ENCODE measurements at places on chromosomes 3 and 15.

DNA sequence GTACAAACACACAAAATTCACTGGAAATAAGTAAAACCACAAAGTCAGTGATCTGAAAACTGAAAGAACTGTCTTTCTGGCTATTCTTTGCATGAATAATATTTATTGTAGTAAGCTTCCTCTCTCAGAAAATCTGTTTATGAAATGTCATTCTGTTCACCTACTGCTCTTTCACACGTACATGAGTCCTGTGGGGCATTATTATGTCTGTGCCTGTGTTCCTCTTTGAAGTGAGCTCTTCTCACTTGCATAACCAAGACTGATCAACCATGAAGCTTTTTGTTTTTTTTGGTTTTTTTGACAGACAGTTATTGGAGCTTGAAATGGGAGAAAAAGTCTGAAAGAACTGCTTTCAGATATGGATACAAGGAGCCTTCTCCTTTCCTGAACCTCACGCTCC, 195.8 kb downstream of the PLCH1 start:
- no peak for DNase-seq
- H3K4me3 ChIP-seq = no peak overlapping the region
- H3K27ac ChIP-seq = no peak overlapping the region
- no peaks in the 10 kb centered on the region for H3K4me1 ChIP-seq
- no peaks in the 10 kb centered on the region for H3K36me3 ChIP-seq

DNA sequence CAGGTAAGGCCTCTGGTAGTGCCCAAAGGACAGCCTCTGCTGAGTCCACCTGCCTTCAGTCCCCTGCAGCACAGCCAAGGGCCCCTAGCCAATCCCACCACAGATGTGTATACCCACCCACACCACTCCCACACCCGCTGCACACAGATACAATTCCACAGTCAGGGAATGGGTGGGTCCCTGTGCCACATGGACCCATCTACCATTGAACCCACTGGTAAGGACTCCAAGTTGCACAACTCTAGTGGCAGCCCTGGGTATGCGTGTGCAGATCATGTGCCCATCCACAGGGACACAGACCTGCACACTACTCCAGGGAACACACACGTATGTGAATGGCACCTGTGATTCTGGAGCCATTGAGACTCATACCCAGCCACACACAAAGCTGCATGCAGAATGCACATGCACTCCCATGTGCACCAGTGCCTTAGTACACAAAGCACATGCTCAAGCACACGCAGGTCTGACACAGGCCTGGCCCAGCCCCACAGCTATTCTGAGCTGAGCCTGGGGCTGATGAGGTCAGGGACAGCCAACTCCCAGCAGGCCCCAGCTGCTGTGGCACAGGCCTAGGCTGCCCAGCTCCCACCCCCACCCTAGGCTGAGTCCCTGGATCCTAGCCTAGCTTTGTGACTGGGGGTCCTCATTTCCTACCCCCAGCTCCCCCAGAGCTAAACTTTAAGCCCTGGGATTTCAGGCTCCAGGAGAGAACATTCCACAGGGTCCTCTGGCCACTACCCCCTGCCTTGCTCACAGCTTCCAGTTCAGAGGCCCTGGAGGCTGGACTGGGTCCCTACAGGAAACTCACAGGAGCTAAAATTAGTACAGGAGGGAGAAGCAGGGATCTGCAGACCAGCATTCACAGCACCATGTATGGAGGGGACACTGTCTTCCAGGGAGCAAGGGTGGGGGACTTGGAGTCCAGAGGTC, 2.7 kb upstream of the ALS2CL start:
- no peaks in the 10 kb centered on the region for H3K27me3 ChIP-seq
- no peak for DNase-seq
- peaks cover 3% of the 10 kb centered on the region for H3K4me1 ChIP-seq
- H3K27ac ChIP-seq = no peak overlapping the region

GRCh38 chr3:54899273-54899672, 28.6 kb downstream of the LRTM1 start:
- DNase-seq = no peak
- H3K4me1 ChIP-seq = no peaks in the 10 kb centered on the region
- peaks cover 2% of the 10 kb centered on the region for H3K36me3 ChIP-seq
- no peak overlapping the region for H3K27ac ChIP-seq
- no peak overlapping the region for H3K4me3 ChIP-seq
- peaks cover 2% of the 10 kb centered on the region for H3K27me3 ChIP-seq

- no peak for DNase-seq
- H3K36me3 ChIP-seq = no peaks in the 10 kb centered on the region
- H3K27me3 ChIP-seq = no peaks in the 10 kb centered on the region
- no peak overlapping the region for H3K27ac ChIP-seq
- H3K4me3 ChIP-seq = no peak overlapping the region
These were observed 1.0 kb upstream of the FSTL1 start for GRCh38 chr3:120451806-120452205.

GRCh38 chr3:46168583-46169345, 39.3 kb downstream of the CCR1 start:
- DNase-seq = no peak
- no peak overlapping the region for H3K27ac ChIP-seq
- H3K27me3 ChIP-seq = no peaks in the 10 kb centered on the region
- no peaks in the 10 kb centered on the region for H3K36me3 ChIP-seq
- H3K4me3 ChIP-seq = no peak overlapping the region
